ENCODE measurements at places on chromosomes 1 and 21.
A peak's percentile ranks its signal among the peaks of the same experiment; 100 is the strongest.

- no peak for DNase-seq
Observed at GRCh38 chr1:225451840-225452515, 24.1 kb upstream of the LBR start.

- DNase-seq = no peak
Observed at GRCh38 chr1:72357411-72357810, 75.1 kb upstream of the NEGR1 start.

DNA sequence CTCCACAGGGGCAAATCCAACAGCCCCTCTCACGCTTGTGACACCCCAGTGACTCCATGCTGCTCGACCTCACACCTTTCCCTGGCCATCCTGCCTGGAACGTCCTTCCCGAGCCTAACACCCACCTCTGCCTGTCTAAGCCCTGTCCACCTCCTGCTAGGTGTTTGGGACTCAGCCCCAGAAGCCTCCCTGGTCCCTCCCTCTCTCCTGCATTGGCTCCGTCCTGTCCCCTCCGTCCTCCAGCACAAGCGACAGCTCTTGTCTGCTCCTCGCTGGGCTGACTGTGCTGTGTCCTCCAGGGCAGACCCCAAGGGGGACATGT, 102.0 kb upstream of the IFFO2 start:
- no peak for DNase-seq

- no peak for DNase-seq
Observed at GRCh38 chr1:101069158-101069557, 43.6 kb upstream of the DPH5 start.

DNA sequence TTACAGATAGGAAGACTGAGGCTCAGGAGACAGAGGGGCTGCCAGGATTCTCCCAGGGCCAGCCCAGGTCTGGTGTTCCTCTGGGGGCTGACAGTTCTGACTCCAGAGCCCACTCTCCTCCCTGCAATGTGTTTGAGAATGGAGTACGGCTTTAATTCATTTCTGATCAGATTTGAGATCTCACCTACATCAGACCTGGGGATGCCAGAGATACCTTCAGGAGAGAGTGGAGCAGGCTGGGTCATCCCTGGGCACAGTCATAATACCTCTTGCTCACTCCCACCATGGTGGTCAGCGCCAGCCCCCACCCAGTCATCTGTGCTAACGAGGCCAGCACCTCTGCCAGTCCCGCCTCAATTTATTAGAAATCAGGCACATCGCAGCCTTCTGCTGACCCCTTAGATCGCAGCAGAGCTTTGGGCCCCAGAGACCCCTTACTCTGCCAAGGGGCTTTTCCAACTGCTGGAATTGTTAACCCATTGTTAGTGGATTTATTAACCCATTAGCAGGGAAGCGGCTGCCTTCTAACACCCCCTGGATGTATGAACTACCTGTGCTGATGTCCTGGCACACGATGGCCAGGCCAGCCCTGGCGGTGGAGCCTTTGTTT, 352.1 kb downstream of the MATN1 start:
- no peak for DNase-seq

DNA sequence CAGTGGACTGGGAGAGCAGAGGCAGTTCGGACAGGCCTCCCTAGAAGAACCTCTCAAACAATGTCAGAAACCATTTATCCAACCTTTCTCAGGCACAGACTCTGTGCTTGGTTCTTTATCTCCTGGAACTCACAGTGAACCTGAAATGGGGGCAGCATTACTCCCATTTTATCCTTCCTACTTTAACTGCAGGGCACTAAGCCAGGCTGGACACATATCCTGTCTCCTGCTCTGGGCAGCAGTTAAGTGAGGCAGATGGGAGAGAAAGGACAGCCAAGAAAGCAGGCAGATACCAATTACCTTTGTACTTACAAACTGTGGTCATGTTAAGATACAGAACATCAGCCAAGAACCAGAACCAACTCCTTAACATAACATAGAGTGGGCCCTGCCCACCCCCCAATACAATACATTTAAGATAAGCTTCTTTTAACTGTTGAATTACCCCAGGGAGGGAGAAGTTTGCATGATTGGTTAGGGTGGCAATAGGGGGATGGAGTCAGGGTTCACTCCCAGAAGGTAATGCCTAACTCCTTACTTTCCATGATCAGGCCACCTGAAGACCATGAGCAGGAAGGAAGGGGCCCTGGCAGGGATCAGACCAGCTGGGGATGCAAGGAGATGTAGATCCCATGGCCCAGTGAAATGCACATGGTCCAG, 10.9 kb downstream of the KDF1 start:
- no peak for DNase-seq

DNA sequence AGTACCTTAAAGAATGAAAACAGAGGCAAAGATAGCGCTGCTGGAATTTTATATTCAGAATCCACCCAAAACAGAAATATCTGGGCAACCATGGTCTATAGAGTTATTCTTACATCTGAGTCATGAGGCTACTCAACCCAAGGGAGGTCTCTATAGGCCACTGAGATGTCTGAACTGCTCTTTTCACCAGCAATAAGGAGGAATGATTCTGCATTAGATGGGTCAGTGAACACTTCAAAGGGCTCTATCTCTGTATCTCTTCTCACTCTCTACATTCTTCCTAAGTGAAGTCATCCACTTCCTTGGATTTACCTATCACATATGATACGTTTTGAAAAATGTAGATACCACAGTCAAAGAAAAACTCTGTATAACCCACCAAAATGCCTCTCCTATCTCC, 90.2 kb upstream of the NGF start:
- no peak for DNase-seq

DNA sequence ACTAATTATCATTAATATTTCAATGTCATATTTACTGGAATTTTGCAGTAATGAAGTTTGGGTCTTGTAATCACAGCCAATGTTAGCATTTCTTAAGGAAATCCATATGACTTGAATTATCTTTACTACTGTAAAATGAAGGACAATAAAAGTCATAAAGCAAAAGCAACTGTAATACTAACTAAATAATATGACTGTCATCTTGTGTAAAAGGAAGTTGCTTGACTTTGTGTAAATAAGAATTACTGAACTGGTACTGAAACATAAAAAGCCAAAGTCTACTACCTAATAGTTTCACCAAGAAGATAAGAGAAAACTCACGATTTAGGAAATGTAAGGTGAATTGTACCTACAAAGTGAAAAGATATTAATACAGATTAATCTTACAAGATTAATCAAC, 57.5 kb downstream of the ATP6V1G3 start:
- DNase-seq = no peak

- peak; percentile 24 for DNase-seq
Observed at GRCh38 chr21:25350056-25350455, 257.2 kb downstream of the MRPL39 start.

DNA sequence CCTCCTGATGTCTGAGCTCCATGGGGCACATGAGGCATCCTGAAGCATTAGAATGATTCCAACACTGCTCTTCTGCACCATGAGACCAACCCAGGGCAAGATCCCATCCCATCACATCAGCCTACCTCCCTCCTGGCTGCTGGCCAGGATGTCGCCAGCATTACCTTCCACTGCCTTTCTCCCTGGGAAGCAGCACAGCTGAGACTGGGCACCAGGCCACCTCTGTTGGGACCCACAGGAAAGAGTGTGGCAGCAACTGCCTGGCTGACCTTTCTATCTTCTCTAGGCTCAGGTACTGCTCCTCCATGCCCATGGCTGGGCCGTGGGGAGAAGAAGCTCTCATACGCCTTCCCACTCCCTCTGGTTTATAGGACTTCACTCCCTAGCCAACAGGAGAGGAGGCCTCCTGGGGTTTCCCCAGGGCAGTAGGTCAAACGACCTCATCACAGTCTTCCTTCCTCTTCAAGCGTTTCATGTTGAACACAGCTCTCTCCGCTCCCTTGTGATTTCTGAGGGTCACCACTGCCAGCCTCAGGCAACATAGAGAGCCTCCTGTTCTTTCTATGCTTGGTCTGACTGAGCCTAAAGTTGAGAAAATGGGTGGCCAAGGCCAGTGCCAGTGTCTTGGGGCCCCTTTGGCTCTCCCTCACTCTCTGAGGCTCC, 11.1 kb upstream of the RASSF5 start:
- DNase-seq = no peak

DNA sequence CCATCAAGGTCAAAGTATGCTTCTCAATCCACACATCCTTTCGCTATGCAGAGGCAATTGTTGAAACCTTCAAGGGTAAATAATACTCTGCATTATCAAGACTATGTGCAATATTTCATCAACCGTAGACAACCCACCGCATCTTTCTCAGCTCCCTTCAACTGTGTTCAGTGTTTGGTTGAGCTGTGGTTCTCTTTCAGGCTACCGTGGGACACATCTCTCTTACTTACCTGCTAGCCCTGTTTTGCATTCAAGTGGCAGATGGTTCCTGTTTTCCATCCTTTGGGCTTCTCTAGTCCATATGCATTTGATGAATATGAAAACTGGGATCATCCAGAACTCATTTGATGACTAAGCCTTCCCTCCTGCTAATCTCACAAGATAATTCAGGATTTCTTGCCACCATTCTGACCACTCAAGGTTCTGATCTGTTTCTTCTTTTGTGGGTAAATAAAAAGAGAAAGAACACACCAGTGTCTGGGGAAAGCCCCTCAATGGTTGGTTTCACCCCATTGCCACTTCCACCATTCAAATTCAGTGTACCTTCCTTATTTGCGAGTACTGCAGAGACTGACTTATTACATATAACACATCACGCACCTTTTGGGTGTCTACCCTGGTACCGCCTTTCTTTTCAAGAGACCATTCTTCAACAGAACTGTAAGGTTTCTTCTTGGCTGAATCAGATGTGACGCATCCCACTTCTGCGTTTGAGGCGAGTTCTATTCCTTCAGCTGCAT, 61.7 kb downstream of the BACE2 start:
- no peak for DNase-seq

DNA sequence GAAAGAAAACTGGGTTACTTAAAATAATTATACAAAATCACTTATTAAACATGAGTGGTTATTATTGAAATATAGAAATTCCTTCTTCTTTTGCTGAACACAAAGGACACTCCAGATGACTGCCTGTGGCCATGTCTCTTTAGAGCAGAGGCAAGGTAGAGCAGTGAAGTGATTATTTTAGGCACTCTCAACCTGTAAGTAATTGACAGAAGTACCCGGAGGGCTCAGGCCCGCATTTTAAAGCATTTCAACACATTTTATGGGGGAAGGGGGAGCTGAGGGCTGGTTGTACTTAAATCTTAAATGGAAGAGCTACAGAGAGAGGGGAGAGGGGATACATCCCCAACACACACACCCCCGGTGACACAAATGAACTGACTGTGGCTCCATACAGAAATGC, 10.2 kb downstream of the OSCP1 start:
- no peak for DNase-seq
